ENCODE measurements at places on chromosomes 3 and 15.

GRCh38 chr3:112682361-112682760 is 41.4 kb upstream of the CCDC80 start:
- no peak for DNase-seq

GRCh38 chr3:116084999-116085791 is 360.1 kb downstream of the LSAMP start:
- DNase-seq: no peak

DNA sequence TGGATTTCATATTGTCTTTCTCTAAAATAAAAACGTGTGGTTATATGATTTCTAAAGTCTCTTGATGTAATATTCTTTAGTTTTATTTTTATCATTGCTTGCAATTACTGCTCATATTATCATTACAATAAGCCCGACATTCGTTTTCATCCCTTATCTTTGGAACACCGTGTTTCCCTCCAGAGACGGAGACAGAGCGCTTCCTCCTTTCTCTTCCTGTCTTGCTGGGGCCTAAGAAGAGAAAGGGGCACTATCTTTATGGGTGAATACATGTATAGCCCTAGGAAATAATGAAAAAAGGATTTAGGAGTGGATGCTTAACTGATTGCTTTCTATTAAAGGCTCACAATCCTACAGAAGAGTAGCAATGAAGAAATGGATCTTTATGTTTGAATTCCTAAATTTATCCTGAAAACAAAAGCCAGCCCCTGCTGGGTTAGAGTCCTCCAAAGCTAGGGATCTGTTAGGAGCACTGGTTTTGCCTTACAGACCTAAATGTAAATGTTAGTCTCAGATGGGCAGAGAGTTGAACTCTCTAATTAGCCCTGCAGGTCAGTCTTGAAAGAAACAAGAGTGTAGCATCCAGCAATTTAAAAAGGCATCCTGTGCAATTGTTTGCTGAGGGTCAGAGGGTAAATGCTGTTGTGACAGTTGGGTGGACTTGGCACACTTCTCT is 145.1 kb downstream of the TP63 start:
- no peak for DNase-seq

- no peak for DNase-seq
Measured at GRCh38 chr3:16302082-16302631, 37.1 kb downstream of the OXNAD1 start.

- DNase-seq: no peak
Measured at GRCh38 chr3:150342896-150343467, 65.1 kb upstream of the TSC22D2 start.

DNA sequence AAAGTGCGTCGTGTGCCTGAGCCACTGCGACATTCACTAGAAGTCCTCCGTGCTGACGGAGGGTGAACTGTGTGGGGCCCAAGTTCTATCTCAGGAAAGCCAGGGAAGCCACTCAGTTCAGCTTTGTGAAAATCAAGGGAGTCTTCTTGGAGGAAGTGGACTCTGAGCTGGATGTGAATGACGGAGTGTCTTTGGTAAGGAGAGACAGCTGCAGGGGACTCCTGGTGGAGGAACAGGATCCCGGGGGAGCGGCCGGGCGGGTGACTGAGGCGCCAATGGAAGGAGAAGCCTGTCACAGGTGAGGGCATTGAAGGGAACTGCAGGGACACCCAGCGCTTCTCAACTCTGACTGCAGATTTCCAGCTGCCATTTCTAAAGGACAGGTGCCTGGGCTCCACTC is 75.6 kb downstream of the APBA2 start:
- DNase-seq: no peak

GRCh38 chr3:59116233-59116537 is 66.4 kb upstream of the CFAP20DC start:
- DNase-seq: no peak

DNA sequence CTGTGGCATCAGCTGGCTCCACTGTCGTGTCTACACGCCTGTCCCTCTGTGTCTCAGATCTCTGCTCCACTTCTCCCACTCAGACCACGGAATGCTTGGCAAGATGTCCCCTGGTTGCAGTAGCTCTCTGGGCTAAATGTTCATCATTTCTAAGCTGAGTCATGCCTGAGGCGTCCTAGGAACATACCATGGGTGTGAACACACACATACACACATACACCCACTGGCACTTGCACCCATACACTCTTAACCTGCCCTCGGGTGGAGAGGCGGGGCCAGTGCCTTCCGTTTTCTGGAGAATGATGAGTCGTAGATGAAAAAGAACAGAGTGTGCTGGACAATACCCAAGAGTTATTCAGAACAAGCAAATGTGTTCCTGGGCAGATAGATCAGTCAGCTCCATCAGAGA is 72.4 kb downstream of the SENP2 start:
- no peak for DNase-seq

Measured in GM12864 (cell line).